H4 (cell line): ENCODE measurements at places on chromosomes 12 and 14. TPM values are rescaled to one million over a fixed set of nuclear protein-coding genes. Genes with fewer than 3 reads are reported as not detected.

The KRR1 gene
- total RNA-seq: 49.2 and 76.8 TPM in 2 replicates

The POU6F1 gene
- total RNA-seq: 2.9 and 24.5 TPM in 2 replicates

The PIANP gene
- total RNA-seq: not detected in 2 replicates

The GPR132 gene
- 0.10 TPM in 1 of 2 replicates, not detected in the other for total RNA-seq

The OASL gene
- total RNA-seq: 5.3 and 9.2 TPM in 2 replicates

The LAG3 gene
- total RNA-seq: 0.06 TPM in 1 of 2 replicates, not detected in the other

The KRT6B gene
- total RNA-seq: not detected in 2 replicates

The OR10P1 gene
- not detected in 2 replicates for total RNA-seq

The LPAR5 gene
- 0.04 TPM in 1 of 2 replicates, not detected in the other for total RNA-seq

The DHRS4L2 gene
- total RNA-seq: 5.5 and 12.0 TPM in 2 replicates

The PARPBP gene
- total RNA-seq: 29.8 and 30.0 TPM in 2 replicates

The PLEKHG7 gene
- total RNA-seq: not detected in 2 replicates

The MANSC4 gene
- total RNA-seq: not detected in 2 replicates

The NEUROD4 gene
- not detected in 2 replicates for total RNA-seq

The SMCO3 gene
- not detected in 2 replicates for total RNA-seq
